ENCODE measurements at places on chromosomes 3 and 15.

- DNase-seq = no peak
Measured at GRCh38 chr15:57948351-57949289, 116.9 kb downstream of the ALDH1A2 start.

GRCh38 chr15:39430389-39430788 is 150.5 kb upstream of the THBS1 start:
- DNase-seq = no peak

DNA sequence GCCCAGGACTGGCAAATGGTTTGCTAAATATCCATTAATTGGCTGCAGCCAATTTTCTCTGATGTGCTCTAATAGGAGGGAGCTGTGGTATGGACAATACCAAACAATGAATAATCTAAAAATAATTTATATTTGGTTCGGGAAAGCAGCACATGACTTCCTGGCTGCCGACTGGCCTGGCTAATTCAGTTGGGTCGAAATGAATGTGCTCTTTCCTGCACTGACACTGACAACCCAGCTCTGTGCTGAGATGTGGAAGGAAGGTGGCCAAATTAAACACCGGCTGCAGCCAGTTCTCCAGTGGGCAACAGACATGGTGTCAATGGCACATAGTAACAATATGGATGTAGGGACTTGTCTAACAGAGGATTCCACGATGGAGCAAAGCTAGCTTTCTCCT is 21.1 kb upstream of the COLQ start:
- no peak for DNase-seq

GRCh38 chr15:79724312-79724711 is 172.5 kb downstream of the MTHFS start:
- DNase-seq = no peak

DNA sequence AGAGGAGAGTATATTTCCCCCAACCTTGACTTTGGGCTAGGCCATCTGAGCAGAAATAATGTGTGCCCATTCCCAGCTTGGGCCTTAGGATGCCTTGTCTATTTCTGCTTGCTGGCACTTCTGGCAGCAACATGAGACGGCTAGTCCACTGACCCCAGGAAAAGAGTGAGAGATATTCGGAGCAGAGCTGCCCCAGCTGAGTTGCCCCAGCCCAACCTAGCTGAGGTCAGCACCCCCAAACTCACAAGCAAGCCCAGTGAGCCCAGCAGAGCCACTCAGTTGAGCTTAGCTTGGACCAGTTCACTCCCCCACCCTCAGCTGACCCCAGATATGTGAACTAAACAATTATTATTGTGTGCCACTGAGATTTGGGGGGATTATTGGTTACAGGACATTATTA is 20.2 kb downstream of the ITGA11 start:
- DNase-seq = no peak

- no peak for DNase-seq
Measured at GRCh38 chr3:36943601-36944000, 1.3 kb downstream of the TRANK1 start.

GRCh38 chr3:133967992-133968892 is 61.5 kb downstream of the SLCO2A1 start:
- DNase-seq = no peak

GRCh38 chr3:21624524-21624923 is 126.5 kb downstream of the ZNF385D start:
- no peak for DNase-seq

DNA sequence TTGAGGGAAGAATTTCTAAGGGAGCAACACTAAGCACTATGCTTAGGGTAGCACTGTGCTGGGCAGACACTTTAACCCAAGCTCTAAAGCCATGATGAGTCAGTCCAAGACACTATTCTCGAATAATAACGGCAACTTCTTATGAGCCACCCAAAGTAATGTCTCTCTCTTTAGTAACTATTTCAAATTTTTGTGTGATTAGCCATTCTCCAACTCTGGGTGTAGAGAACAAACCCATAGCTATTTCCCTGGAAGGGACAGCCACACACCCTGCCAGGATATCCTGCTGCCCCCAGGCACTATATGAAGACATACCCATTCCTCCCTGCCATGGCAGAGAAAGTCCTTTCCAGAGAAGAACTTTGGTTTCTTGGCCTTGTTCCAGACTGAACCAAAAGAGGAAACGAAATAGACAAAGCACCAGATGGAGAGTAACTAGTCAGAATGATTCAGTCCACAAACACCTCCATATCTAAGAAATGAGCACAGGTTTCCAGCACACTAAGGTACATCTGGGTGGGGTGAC is 384.9 kb upstream of the THBS1 start:
- DNase-seq = no peak

DNA sequence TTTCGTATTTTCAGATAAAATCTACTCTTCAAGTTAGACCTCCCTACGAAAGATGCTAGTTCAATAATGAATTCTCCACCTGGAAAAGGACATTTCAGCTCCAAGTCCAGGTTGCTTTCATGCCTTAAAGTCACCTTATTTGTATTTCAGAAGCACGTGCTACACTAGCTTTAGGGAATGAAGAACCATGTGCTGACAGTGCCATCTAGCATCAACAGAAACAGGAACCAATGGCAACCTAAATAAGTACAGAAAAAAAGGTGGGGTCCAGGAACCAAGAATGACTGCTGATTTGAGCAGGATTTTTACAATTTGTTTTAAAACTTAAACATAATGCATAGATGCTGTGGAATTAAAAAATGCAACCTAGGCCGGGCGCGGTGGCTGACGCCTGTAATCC is 77.6 kb upstream of the SNRPN start:
- no peak for DNase-seq

DNA sequence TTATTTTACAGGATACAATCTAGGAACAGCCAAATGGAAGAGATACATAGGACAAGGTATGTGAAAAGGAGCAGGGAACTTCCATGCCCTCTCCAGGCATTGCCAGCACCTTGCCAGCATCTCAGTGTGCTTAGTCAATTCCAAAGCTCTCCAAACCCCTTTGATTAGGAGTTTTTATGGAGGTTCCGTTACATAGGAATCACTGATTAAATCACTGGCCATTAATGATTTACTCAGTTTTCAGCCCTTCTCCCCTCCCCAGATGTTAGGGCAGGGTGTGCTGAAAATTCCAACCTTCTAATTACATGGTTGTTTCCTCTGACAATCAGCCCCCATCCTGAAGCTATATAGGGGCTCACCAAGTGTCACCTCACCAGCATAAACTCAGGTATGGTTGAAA is 11.5 kb downstream of the MYLK start:
- no peak for DNase-seq

GRCh38 chr15:93920204-93920603 is 311.2 kb upstream of the MCTP2 start:
- DNase-seq = no peak

GRCh38 chr15:85718271-85718971 is 76.3 kb downstream of the KLHL25 start:
- no peak for DNase-seq

DNA sequence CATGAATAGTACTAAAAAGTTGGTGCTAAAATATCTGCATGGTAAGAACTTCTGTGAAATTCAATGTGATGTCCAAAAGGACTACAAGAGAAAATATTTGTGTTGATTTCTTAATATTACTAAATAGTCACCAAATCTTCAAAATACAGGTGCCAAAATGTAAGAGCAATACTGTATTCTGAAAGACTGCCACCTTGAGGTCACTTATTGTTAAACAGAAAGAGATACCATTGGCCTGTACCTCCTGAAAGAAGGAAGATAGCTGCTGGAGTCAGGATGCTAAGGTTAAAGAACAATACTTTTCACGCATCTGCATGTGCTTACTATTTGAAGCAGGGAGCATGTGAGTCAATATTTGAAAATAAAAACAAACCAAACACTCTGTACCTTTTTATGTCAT is 72.0 kb upstream of the LSAMP start:
- DNase-seq = no peak

DNA sequence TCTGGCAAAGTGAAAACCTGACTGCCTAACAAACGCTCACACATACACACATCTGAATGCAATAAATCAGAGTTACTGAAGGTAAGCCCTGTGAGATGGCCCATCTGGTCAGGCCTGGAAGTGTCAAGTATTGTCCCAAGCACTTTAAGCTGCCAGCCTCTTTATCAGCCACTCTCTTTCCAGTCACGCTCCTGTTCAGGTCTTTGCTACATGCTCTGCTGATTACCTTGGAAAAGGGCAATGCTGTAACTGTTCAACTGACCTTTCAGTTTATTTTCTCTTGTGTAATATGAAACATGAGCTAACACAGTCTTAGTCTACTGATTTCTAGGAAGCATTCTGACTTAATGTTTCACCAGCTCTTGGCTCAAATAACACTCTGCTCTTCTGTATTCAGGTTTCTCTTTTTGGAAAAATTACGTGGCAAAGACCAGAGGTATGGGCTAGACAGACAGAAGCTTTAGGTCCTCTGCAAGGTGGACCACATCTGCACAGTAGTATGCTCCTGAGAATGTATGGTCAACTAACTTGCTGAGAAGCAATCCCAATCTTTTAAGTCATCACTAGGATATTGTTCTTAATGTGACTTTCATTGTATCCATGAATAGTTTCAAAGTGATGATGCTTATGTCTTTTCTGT is 44.5 kb downstream of the GBE1 start:
- no peak for DNase-seq

DNA sequence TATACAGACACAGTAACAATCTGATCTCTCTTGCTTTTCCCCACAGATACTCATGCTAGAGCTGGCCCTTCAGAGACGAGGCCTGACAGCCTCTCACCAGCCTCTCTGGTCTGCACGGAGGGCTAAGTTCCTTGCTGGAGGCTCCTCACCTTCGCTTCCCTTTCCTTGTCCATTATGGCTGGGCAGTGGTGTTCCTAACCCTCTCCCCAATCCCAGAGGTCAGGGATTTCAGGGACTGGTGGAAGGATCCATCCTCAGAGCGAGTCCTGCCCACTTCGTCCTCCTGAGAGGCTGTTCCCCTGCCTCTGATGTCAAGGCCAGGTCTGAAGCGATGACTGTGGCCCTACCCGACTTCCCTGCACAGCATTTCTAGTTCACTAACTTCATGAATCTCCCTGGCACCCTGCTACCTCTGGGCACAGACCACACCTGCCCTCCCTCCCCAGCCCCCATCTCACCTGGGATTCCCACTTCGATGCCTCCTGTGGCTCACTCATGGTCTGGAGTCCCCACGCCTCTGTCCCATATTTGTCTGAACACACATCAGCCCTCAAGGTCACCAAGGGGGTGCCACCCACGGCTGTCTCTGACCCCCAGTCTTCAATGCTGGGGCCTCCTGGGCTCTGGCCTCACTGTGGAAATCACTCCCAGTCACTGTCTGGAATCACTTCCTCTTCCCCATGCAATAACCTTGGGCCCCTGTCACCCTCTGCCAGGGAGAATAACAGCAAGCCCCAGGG is 124.9 kb upstream of the PRR20G start:
- no peak for DNase-seq

GRCh38 chr3:26099692-26100091 is 309.8 kb downstream of the OXSM start:
- DNase-seq = no peak

DNA sequence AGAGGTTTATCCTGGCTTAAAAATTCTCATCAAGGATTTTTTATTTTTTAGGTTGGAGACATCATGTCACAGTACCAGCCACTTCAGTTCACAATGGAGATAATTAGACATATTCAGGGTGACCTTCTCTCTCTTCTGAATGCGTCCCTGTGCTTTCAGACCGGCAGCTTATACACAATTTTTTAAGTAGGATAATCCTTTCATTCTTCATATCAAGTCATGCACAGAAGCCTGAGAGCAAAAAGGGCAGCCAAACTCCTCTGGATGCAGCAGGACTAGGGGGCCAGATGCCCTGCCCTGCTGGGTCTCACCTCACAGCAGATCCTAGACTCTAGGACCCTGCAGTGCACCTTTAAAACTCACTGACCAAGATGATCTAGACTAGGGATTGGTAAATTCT is 210.4 kb downstream of the ERC2 start:
- no peak for DNase-seq

DNA sequence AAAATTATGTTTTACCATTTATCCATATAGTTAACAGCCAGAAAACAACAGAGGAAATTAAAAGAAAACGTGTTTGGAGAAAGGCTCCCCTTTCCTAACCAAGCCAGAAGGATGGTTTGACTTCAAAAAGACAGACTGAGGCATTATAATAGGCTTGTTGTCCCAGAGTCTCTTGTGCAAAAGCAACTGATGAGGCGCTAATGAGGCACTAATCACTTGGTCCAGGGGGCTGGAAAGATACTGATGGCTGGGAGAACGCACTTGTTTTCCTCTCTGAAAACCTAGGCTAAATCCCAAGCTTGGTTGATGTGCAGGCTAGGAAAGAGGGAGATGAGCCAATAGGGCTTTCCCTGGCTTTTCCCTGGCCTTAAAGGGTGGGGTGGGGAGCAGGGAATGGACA is 389.6 kb downstream of the NTRK3 start:
- DNase-seq = no peak

GRCh38 chr15:73030122-73030679 is 22.1 kb upstream of the NEO1 start:
- DNase-seq = no peak

GRCh38 chr15:29711531-29711930 is 110.7 kb downstream of the TJP1 start:
- no peak for DNase-seq

DNA sequence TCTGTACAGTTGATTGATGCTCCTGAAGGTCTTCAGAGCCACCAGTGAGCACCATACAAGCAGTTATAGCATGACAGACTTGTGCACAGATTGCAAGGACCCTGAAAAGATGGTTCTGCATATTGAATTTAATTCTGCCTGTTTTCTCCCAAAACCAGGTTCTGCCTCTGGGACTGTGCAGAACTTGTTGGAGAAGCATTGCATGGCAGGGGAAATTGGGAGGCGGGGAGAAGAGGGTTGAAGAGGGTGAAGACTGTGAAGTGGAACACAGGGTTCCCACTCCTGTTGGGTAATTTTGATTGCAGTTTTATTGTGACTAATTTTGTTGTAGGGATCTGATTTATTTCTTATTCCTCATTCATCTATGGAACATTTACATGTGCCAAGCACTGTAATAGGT is 10.3 kb downstream of the ZNF80 start:
- DNase-seq = no peak

DNA sequence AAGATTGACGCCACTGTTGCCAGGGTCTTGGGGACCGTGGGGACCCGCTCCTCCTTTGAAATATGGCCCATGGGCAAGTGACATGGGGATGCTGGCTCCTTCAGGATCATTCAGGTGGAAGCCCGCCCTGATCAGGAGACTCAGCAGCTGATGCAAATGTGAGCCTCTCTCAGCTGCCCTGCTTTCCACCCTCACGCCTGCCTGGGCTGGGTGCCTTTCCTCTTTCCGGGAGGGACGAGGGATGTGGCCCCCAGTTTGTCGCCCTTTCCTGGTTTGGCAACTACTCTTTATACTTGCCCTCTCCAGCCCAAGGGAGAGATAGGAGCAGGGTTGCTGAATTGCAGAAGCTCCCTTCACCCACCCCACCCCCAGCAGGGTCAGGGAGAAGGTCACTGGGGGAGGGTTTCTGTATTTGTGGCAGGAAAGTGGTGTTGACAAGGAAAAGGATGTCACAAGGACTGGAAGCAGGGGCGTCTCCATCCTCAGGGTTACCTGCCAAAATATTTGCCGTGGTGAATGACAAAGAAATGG is 21.8 kb downstream of the DNASE1L3 start:
- DNase-seq = no peak

DNA sequence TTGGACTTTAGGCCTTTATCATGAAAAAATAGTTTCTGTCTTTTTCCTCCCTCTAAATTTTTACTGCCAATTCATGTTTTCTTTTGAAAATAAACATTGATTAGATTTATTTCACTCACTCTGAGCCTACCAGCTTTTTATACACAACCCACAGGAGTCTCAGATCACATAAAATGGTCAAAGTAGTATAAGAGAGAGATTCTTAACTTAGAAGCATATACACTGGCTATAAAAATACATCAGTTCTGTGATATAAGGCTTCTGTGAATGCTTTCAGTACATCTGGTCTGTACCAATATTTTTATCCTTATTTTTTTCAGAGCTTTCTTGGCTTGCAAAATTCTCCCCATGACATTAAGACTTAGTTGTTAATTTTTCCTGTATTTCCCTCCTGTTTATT is 117.0 kb upstream of the PTX3 start:
- DNase-seq = no peak
